ENCODE measurements at places on chromosomes 4 and X.

GRCh38 chr4:154471526-154472331 lies 19.9 kb downstream of the DCHS2 start:
- DNase-seq, result no peak

DNA sequence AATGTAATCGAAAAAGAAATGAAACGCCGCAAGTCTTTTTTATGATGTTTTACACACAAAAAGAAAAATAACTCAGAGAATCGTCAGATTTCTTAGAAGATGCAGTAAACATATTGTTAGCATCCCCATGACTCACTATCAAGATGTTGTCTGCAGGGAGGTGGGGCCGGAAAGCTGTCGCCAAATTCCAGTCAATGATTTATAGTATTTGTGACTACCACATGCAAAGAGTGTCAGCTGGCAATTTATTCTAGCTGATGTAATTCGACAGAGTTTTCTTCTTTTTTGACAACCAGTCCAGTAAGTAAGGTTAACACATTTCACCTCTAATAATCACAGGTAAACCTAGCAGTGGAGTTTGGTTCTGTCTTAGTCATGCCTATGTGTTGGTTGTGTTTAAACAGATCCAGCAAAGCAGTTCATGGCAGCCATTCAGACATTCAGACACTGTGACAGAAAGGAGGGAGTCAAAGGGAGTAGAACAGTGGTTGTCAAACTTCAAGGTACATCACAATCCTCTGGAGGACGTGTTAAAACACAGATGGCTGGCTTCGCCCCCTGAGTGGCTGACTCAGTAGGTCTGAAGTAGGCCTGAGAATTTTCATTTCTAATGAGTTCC lies 19.8 kb upstream of the PPP1R2C start:
- DNase-seq, result no peak

- no peak for DNase-seq
These were observed 15.2 kb downstream of the RGS12 start for GRCh38 chr4:3307891-3308575.

GRCh38 chrX:10555846-10556245 lies 64.5 kb downstream of the MID1 start:
- no peak for DNase-seq

DNA sequence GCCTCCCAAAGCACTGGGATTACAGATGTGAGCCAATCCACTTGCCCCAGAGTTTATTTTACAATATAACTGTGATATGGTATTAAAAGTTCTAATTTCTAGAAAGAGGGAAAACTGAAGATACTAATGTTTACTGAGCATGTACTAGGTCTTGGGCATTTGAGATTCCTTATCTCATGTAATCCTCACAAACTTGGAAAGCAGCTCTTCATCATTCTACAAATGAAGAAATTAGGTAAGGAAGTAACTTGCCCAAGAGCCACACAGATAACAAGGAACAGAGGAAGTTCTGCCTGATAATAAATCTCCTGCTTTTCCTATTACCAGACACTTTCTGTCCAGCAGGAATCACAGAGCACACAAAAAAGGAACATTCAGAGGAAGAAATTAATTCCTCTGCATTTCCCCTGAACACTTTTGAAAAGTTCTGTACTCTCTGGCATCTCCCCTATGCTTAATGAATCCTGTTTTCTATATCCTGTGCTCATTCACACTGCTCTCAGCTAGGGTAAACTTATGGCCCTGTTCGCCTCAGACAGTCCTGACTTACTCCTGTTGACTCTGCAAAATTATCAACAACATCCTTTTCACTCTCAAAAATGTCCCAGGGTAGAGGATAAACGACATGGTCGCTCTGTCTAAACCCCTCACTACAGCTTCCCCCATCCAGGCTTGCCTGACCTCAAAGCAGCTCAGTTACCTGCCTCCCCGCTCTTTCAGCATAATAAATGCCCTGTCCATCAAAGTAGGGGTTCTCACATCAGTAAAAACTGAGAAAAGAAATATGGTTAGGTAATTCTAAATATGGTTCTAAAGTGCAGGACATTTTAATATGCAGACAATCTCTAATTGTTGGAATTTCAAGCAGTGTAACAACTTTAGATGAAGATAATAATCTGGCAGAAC lies 13.6 kb downstream of the SH3RF1 start:
- no peak for DNase-seq

Data from T47D (cell line).